ENCODE measurements at places on chromosomes 13 and 19. TPM values are rescaled to one million over a fixed set of nuclear protein-coding genes. Genes with fewer than 3 reads are reported as not detected.

- no peak for DNase-seq
Measured at GRCh38 chr19:29622166-29623070, 16.3 kb downstream of the POP4 start.

- DNase-seq, result no peak
Measured at GRCh38 chr19:55579766-55580621, 654 bp downstream of the ZNF579 start.

GRCh38 chr19:47511681-47512080 is 3.2 kb downstream of the NAPA start:
- DNase-seq, result no peak

The ATCAY gene
- total RNA-seq, result not detected

GRCh38 chr13:99648927-99649326 is 147.7 kb downstream of the TM9SF2 start:
- DNase-seq, result no peak

GRCh38 chr13:99686944-99687411 is 185.7 kb downstream of the TM9SF2 start:
- no peak for DNase-seq

GRCh38 chr13:21458813-21459701 is at the start of gene ZDHHC20:
ZDHHC20 (minus strand) TSS chr13:21459303; CDS start chr13:21459171, 132 bp downstream.
- DNase-seq, result peak; percentile 84

DNA sequence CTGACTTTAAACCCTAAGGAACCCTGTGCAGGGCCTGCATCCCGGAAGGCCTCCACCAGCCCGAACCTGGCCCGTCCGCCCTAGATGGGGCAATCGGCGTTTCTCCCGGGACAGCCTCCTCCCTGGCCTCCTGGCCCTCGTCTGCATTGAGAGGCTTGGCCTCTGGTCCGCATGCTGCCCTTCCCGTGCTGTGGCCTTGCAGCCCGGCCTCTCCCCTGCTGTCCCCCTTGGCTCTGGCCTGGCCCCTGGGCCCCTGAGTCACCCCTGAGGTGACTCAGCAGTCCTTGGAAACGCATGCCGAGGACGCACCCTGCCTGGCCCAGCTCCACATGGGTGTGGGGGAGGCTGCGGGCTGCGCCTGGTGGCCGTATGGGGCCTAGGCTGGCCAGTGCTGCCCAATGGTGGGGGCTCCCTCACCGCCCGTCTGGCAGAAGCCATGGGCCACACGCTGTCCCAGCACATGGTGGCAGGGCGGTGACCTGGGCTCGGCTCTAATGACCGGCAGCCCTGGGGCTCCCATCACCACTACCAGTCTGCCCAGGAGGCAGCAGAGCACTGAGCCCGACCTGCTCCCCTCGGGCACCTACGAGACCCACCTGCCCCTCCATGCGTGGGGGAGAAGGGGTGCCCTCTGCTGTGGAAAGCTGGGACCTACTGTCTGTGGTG is 25.7 kb downstream of the SH3GL1 start:
- peak; percentile 96 for DNase-seq

DNA sequence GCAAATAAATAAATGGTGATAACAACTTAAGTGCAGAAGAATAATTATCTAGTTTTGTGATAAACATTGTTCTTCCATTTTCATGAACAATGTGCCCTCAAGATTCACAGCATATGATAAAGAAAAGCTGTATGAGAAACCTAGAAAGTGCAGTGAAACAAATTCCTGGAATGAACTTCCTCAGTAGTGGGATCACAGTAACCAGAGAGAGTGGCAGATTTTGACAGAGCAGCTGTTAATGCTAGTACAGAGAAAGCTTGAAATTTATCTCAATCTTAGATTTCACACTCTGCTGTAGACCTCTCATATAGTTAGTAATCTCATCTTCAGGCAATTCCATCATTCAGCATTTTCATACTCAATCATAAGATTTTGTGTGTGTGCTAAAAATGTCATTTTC is 664.9 kb downstream of the PCDH9 start:
- DNase-seq, result no peak

- DNase-seq, result no peak
Measured at GRCh38 chr19:35909684-35910035, 1.6 kb upstream of the TYROBP start.

DNA sequence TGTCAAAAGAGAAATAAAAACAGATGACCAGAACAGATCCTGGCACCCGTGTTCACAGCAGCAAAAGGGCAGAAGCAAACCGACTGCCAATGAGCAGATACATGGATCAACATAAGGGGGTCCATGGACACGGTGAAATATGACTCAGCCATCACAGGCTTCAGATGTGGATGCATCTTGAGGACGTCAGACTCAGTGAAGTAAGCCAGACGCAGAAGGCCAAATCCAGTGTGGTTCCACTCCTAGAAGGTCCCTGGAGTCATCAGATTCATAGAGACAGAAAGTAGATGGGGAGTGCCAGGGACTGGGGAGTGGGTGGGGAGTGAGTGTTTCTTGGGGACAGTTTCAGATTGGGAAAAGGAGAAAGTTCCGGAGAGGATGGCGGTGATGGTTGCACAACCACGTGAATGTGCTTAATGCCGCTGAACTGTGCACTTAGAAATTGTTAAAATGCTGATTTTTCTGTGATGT is 28.8 kb upstream of the SEMA6B start:
- DNase-seq, result no peak

GRCh38 chr13:66425741-66426140 is 804.4 kb downstream of the PCDH9 start:
- peak; percentile 30 for DNase-seq

DNA sequence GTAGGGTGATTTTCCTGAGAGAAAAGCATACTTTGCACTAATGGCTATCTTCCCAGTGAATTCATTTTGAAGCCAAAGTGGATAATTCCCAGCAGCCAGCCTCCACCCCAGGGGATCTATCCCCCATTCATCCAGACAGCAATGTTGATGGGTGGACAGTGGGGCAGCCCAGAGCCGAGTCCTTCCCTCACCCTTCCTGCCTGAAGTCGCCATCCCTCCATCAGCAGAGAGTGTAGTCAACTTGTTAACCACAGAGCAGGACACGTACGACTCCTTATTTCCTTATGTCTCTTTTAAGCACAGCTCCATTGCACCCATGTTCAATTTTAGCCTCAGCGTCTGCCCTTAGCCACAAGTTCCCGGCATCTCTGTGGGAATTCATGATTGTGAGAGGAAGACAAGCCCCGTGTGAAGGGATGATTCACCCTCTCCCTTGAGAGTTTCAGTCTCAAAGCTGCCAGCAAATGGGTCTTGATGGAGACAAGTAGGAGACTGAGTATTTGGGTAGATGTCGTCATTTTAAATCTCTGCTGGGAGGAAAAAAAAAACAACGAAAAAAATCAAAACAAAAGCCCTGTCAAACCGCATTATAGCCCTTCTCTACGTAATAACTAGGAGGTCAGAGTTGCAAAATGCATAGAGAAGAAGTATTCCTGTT is 58.3 kb upstream of the MEDAG start:
- DNase-seq, result peak; percentile 96

The NEK3 gene
- total RNA-seq, result 23.7 TPM

GRCh38 chr19:54319049-54319448 is 6.1 kb upstream of the LILRA5 start:
- DNase-seq, result no peak

DNA sequence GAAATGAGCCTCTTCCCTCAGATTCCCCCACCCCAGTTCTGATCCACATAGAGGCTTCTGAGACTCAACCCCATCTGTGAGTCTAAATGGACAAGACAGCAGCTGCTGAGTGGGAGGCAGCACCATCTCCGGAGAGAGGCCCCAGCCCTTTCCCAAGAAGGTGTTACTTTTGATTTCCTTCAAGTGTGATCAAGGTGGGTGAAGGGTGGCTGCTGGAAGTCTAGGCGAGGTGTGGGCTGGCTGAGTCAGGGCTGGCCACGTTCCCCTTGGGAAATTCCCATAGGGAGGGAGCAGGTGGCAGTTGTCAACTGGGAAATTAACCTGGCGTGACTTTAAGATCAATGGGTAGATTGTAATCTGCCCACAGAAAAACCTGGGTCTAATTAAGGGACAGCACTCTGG is 148.0 kb downstream of the FOXO1 start:
- peak; percentile 27 for DNase-seq

The PEG3 gene
- total RNA-seq, result not detected

DNA sequence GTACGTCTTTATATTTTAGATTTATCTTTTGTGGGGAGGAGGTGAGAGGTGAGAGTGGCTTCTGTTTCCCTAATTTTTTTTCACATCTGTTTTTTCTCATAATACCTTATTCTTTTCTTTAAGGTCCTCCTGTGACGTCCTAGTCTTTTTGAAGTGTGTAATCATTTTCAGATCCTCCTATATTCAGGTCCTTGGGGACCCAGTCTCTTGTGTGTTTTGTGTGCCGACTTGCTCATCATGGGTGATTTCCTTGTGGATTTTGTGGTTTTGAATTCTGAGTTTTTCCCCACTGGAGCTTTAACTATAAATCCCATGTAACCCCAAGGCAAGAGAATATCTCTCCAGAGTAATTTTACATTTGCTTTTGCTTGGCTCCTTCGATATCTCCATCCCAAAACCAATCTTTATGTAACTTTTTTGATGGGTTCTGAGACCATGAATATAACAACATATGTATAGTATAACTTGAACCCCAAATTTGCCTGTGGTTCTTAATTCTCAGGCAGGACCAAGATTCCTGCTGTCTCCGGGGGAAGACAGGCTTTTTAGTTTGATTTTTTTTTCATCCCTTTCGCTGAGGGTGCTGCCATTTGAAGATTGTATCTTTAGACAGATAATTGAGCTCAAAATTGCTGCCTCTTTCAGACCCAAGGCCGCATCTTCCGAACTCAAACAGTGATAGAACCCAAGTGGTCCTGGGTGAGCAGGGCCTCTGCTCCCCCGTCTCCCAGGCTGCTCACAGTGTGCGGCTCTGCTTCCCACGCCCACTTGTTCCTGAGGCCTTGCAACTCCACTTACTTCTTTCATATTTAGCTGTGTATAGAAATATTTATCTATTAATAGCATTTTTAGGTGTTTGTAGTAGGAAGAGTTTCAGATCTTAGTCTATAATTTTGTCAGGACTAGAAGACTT is 59.1 kb upstream of the GPR183 start:
- DNase-seq, result no peak

GRCh38 chr19:3142292-3142670 is 6.4 kb downstream of the GNA15 start:
- DNase-seq, result peak; percentile 93

DNA sequence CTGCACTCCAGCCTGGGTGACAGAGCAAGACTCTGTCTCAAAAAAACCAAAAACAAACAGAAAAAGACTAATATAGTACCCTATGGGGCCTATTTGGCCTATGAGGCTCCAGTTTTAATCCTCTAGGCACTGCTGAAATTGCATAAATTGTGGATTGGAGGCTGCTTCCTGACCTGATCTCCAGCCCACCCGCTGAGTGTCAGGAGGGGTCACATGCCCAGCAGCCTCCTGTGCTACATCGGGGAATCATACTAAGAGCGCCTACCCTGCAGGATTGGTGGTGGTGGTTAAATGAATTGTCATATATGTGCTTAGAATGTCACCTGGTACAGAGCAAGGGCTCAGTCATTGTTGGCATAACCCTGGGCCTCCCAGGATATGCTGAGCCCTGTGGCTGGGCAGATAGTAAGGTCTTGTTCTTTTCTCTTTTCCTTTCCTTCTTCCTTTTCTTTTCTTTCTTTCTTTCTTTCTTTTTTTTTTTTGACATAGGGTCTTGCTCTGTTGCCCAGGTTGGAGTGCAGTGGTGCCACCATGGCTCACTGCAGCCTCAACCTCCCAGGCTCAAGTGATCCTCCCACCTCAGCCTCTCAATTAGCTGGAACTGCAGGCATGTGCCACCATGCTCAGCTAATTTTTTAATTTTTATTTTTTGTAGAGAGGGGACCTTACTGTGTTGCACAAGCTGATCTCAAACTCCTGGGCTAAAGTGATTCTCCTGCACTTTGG is 31.3 kb downstream of the LTBP4 start:
- DNase-seq, result no peak

DNA sequence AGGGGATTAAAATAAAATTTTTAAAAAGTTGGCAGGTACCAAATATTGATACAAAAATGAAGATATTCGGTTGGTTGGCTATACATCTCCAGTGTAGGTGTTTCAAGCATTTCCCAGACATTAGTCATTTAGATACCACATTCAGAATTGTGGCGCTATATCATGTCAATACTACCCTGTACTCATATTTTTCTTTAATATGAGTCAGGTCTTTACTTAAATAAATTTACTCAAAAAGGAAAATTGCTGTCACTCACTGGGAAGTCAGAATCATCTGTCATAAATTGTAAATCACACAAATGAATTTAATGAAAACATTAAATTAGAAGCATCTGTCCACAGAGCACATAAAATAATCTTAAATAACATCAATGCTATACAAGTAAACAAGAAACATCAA is 134.2 kb downstream of the TSHZ3 start:
- DNase-seq, result no peak

DNA sequence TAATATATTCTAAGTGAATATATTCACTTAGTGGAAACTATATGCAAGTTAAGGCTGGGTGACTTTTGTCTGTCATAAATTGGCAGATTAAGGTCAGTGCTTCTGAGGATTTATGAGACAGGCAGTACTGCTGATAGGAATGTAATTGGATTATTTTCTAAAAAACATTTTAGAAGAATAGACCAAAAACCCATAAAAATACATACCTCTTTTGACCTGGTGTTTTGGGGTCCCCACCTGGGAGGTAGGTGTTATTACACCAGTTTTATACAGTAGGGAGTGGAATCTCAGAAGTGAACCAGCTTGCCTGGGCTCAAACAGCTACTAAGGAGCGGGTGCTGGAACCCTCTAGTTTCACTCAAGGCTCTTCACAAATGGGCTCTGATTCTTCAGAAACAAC is 25.3 kb downstream of the COG3 start:
- peak; percentile 38 for DNase-seq

The CBY2 gene
- total RNA-seq, result not detected

DNA sequence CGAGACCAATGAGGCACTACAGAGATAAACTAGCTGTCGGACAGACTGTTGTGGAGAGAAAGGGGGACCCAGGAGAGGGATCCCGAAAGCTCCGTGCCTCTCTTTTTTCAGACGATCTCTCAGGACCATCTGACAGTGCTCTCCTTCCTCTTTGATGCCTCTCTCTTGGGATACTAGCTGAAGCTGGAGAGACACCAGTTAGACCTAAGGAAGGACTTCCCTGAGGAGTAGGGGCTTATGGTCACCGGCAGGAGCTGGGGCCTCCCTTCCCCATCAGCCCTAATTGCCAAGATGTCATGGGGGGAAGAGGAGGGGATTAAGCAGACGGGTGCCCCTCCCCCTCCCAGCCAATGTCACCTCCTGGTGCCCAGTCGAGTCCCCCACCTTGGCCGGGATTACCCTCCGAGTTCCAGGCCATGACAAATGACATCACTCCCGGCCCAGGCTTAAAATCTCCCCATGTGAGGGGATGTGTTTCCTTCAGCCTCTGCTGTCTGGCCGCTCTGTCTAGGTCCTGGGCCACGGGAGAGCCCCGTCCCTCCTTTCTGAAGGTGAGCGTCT is at the start of gene CRX:
CRX (plus strand) TSS at position 478 of the 561 bp plus-strand sequence. CDS start 12,507 bp downstream, outside the sequence.
- no peak for DNase-seq

- DNase-seq, result no peak
Measured at GRCh38 chr19:34225659-34226015, 28.7 kb upstream of the GARRE1 start.

Measured in MCF 10A (cell line).